ENCODE measurements at places on chromosomes 16 and 17.
A peak's percentile ranks its signal among the peaks of the same experiment; 100 is the strongest.

- no peak for DNase-seq
These were observed 3.6 kb upstream of the IRX3 start for GRCh38 chr16:54289945-54290832.

DNA sequence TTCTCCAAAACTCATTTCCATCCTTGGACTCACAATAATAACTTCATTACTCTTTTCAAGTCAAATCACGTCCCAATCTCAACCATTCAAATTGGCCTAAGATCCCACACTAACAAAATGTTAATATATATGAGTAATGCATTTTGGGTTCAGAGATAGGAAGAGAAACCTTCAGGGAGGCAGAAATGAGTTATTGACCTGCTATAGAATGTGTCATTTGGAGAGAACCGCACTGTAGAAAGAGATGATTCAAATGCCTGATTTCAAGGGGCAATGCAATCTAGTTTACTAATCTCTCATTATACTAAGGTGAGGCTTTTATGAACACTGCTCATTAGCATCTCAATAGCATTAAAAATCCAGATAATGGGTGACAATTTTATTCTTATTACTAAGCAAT is 1595.0 kb upstream of the GOT2 start:
- DNase-seq: no peak

- no peak for DNase-seq
These were observed 14.5 kb downstream of the ZFPM1 start for GRCh38 chr16:88467541-88467944.

DNA sequence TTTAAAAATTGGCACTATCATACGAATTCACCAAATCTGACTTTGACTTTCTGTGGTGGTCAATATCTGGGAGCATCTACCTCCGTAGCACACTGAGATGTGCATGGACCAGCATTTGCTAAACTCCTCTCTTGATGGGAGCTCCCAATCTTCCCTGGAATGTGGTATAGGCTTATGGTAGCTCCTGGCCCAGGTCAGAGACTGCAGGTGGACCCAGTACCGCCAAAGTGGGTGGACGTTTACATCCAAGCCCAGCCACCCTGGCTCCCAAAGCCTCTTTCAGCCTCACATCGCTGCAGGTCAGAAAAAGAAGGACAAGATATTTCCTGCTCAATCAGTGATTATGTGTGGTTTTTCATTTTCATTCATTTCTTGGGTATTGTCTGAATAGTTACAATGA is 43.1 kb upstream of the NKD1 start:
- no peak for DNase-seq

- no peak for DNase-seq
These were observed 340.3 kb upstream of the CDH5 start for GRCh38 chr16:66026211-66026610.

GRCh38 chr17:12180644-12181261 is 160.1 kb downstream of the MAP2K4 start:
- peak; percentile 6 for DNase-seq

GRCh38 chr17:33779234-33779591 is 475.9 kb upstream of the CCL2 start:
- DNase-seq: peak; percentile 17

DNA sequence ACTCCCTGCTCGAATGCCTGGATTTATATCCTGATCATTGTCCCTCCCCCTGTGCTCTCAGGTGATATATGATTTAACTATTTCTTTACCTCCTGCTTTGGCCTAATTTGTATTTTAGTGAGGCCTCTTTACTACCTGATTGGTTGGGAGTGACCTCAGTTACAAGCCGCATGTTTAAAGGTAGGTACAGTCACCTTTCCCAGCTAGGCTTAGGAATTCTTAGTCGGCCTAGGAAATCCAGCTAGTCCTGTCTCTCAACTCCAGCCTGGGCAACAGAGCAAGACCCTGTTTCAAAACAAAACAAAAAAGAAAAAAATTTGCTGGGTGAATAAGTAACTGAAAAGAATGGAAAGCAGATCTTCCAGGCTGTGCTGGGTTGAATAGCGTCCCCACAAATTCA is 26.8 kb upstream of the ST6GALNAC2 start:
- DNase-seq: no peak

DNA sequence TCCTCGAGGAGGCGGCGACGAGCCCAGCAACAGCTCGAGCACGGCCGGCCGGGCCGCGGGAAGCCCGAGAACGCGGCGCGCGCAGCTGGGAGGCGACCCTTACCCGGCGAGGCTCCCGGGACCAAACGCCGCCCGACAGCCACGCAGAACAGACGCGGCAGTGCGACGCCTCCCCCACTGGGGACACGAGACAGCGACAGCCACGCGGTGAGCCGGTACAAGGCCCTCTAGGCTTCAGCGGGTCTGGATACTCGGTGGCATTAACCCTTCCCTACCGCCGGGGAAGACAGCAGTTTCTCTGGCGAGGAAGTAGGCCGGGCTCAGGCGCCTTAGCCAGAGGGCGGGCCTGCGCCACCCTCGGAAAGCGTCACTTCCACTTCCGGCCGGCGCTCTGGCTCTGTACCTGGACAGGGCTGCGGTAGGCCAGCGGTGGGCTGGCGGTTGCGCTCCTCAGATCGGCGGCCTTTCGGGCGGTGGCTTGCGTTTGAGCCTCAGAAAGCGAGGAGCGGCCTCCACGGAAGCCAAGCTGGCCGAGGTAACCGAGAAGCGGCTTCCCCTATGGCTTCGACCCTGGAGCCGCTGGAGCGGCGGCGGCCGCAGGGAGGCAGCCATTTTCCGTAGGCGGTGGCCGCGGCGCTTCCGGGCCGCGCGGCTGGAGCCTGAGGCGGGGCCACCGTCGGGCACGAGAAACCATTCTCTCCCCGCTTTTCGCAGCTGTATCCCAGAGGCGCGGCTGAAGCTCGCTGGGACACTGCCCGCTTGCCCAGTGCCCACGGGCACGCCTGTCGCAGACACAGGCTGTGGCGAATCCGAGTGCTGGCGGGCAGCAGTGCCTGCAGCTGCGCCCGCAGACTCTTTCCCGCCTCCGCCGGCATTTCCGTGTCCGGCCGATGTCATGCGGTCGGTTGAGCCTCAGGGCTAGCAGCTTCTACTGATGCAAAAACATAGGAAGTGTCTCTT is at the start of the genes TIGD7 and ZNF75A:
TSS of gene TIGD7 (minus strand) at position 322 of the 960 bp plus-strand sequence. CDS start 4,816 bp downstream, outside the sequence.
TSS of gene ZNF75A (plus strand) at position 389 of the 960 bp plus-strand sequence. CDS start 2,932 bp downstream, outside the sequence.
- peak; percentile 78 for DNase-seq

GRCh38 chr16:2035431-2036199 is 8.9 kb downstream of the NHERF2 start:
- DNase-seq: no peak

- no peak for DNase-seq
These were observed 42.9 kb downstream of the CPD start for GRCh38 chr17:30421592-30421991.

DNA sequence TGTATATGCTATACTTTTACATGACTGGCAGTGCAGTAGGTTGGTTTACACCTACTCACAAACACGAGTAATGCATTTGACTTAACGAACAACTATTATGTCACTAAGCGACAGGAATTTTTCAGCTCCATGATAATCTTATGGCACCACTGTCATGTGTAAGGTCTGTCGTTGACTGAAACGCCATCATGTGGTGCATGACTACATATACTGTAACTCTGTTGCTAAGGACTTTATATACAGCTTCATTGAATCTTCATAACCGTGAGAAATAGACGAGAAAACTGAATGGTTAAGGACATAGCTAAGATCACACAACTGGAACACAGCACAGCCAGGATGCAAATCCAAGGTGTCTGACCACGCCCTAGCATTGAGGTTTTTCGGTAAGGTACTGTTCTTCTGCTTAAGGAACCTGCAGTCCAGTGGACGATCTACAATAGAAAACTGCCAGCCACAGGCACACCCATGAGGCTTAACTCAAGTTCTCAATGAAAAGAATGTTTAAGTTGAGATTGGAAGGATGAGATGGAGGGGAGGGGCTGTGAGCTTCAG is 3.3 kb downstream of the CFAP20 start:
- DNase-seq: no peak

- no peak for DNase-seq
These were observed 198.5 kb downstream of the NTN1 start for GRCh38 chr17:9219631-9220397.

- no peak for DNase-seq
These were observed 8.7 kb upstream of the PRKCB start for GRCh38 chr16:23827057-23827456.

DNA sequence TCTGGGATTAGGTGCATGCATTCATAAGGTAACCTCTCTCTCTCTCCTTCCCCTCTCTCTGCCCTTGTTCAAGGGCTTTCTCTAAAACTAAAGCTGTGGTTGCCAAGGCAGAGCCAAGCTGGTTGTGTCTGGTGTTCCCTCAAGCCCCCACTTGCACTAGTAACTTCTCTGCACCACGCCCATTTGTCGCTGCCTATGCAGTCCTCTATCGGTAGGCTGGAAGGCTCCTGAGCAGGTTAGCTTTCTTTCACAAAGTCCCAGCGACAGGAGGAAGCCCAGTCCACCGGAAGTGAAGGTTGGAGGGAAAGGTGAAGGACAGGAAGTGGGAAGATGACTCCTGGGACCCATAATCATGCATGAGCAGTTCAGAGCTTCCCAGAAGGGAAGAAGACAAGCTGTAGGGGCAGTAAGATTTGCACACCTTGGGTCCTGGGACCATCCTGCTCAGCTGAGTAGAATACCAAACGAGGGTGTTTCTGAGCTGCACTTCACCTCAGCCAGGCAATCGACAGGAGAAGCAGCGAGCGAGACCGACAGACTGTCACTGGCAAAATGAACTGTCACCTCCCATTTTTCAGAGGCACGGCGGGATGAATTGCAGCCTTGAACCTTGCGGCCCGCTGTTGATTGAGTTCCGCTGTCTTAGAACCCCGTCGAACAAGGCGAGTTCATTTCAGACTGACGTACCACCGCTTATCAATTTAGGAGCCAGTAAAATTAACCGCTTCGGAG is 14.7 kb upstream of the SKAP1 start:
- no peak for DNase-seq

GRCh38 chr17:34859652-34860051 is 101.6 kb downstream of the CCT6B start:
- no peak for DNase-seq

DNA sequence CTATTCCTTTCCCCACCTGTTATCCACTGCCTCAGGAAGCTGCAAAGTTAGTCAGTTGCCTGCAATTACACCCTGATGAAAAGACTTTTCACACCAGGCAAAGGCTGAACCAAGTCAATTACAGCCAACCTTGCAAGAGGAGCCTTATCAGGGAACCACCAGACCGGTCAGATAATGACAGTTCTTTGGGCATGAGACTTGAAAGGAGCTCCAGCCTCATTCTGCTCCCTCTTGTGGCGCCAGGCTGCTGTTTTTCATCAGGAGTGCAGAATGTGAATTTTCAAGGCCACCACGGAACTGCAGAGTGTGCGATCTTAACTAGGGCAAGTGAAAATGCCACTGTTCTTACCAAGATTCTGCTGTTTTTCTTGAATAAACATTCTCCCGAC is 22.5 kb downstream of the DNAI2 start:
- DNase-seq: peak; percentile 56

- DNase-seq: no peak
These were observed 3.7 kb downstream of the CBLN1 start for GRCh38 chr16:49277766-49278566.

GRCh38 chr16:89472711-89473075 is 17.7 kb downstream of the ANKRD11 start:
- no peak for DNase-seq

- DNase-seq: peak; percentile 98
These were observed 164.5 kb downstream of the PRKCA start for GRCh38 chr17:66466840-66467367.

DNA sequence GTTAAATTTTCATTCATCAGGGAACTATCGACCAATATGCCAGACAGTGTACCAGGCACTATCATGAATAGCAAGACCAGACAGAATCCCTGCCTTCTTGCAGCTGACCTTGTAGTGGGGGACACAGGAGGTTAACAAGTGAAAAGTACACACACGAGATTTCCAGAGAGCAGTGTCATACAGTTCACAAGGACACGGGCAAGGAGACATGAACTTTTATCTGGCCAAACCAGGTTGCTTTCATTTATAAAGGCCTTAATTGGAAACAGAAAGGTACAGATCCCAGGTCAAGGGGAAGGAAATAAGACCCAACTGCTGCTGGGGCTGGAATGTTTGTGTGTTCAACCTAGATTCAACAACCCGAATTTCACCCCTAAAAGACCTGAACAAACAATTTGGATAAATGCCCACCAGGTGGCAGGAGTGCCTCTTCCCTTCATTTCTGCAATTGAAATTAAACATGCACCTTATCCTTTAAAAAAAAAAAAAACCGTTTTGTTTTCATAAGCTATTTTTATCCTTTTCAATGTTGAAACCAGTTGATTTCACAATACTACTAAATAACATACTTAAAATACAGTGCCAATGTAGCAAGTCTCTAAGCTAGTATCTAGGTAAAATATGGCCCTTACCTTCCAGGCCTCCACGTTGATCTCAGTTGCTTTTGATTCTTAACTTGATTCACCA is 65.9 kb downstream of the EMP2 start:
- no peak for DNase-seq

GRCh38 chr17:8572764-8573163 is 57.8 kb downstream of the MYH10 start:
- no peak for DNase-seq

DNA sequence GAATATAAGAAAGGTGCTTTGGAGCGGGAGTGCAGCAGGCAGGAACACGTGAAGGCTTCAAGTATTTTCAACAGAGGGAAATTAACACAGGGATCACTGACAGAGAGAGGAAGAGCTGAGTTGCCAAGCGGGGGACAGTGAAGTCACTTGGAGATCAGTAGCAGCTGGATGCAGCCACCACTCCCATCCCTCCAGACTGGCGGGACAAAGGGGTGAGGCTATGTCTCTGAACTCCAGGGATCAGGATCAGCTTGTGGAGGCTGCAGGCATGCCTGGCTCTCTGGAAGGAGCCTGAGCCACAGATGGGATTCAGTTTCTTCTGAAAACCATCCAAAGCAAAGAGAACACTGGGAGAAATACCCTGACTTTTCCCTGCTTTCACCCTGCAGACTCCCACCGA is 113.7 kb upstream of the IRX3 start:
- no peak for DNase-seq

GRCh38 chr16:85522842-85523601 is 90.1 kb upstream of the GSE1 start:
- DNase-seq: peak; percentile 30

GRCh38 chr17:61757168-61757567 is 106.2 kb downstream of the BRIP1 start:
- DNase-seq: no peak

DNA sequence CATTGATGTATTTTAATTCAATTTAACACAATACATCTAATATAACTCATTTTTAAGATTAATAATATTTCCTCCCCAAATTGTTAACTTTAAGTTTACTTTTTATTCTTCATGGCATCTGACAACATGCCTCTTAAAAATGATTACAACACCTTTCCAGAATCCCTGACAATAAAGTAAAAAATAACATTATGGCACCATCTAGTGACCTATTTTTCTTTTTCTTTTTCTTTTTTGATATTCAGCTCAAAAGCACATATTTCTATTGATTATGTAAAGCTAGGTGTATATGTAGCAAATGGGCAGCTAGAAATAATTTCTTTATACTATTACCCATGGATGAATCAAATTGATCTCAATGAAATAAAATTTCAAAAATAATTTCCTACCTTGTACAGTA is 834.3 kb upstream of the CDH8 start:
- DNase-seq: no peak

DNA sequence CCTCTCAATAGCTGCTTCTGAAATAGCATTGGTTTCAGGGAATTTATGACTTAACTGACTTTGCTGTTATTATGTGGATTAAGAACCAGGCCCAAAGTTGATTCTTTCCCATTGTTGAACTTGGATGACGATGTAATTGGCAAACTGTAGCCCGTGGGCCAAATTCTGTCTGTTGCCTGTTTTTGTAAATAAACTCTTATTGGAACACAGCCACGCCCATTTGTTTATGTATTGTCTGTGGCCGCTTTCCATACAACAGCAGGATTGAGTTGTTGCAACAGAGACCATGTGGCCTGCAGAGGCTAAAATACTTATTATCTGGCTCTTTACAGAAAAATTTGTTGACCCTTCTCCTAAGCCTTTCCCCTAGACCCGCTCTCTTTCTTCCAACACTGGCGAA is 31.6 kb downstream of the NTN1 start:
- no peak for DNase-seq
